Bronchial smooth muscle cell (primary cell): ENCODE measurements at places on chromosomes 6 and 20. TPM values are rescaled to one million over a fixed set of nuclear protein-coding genes. Genes with fewer than 3 reads are reported as not detected.

PTPRT gene
- total RNA-seq = under 0.01 TPM in 1 of 2 replicates, not detected in the other

EPM2A gene
- 4.1 and 6.8 TPM in 2 replicates for total RNA-seq

BNIP5 gene
- under 0.01 TPM in 1 of 2 replicates, not detected in the other for total RNA-seq

CGA gene
- 0.16 TPM in 1 of 2 replicates, not detected in the other for total RNA-seq

NMBR gene
- 0.26 TPM in 1 of 2 replicates, not detected in the other for total RNA-seq
